ENCODE measurements at places on chromosomes 16 and 17.

DNA sequence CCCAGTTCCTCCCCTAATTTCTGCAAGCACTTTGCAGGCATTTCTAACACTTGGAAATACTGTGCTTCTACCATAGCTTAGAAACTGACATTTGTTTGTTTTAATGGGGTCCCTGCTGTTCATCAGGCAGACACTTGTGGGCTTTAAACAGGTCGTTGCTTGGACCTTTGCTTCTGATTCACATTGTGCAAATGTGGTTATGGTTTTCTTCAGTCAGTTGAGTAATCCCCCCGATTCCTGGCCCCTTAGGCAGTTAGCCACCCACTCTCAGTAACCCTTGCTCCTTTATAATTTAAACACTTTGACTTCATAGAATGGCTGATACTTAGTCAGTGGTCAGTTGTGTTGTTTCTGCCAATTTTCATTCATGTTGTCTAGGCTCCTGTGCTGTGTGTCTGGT lies 39.4 kb downstream of the SLC47A1 start:
- DNase-seq = no peak

- DNase-seq = no peak
Measured at GRCh38 chr17:41352597-41353366, 2.2 kb upstream of the KRT33A start.

DNA sequence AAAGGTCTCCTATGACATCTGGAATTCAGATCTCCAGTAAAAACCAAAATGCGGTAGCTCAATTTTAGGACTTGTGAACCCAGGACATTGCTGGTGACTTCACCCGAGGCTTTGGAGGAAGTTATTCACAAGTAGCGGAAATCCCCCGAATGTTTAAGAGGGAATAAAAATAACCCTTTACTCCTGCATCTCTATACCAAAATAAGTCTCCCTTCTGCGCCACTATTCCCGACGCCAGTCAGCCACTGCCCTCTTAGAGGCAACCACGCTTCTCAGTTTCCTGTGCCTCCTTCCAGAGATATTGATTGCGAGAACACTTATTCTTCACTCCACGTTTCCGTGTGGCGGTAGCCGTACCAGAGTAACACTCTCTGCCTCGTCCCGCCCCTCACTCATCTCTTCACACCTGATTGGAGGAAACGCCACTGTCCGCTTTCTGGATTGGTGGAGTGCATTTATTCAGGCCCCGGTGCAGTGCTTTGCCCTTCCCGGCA lies 27.4 kb downstream of the EMP2 start:
- DNase-seq = no peak

DNA sequence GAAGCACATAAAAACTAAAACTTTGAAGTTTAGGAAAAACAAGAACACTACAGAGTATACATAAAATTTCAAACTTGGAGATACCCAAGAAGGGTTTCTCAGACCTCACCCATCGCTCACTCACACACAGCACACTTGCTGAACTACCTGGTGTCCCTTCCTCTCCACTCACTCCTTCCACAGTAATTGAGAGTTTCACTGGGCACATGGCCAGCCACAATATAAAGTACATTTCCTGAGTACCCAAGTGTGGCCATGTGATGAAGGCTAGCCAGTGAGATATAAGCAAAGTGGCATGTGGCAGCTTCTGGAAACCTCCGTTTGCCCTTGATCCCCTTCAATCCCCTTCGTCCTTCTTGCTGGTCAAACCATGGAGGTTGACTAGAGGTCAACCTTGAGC lies 11.9 kb downstream of the TOX3 start:
- no peak for DNase-seq

GRCh38 chr17:70987867-70988340 lies 818.6 kb downstream of the KCNJ2 start:
- DNase-seq = no peak

DNA sequence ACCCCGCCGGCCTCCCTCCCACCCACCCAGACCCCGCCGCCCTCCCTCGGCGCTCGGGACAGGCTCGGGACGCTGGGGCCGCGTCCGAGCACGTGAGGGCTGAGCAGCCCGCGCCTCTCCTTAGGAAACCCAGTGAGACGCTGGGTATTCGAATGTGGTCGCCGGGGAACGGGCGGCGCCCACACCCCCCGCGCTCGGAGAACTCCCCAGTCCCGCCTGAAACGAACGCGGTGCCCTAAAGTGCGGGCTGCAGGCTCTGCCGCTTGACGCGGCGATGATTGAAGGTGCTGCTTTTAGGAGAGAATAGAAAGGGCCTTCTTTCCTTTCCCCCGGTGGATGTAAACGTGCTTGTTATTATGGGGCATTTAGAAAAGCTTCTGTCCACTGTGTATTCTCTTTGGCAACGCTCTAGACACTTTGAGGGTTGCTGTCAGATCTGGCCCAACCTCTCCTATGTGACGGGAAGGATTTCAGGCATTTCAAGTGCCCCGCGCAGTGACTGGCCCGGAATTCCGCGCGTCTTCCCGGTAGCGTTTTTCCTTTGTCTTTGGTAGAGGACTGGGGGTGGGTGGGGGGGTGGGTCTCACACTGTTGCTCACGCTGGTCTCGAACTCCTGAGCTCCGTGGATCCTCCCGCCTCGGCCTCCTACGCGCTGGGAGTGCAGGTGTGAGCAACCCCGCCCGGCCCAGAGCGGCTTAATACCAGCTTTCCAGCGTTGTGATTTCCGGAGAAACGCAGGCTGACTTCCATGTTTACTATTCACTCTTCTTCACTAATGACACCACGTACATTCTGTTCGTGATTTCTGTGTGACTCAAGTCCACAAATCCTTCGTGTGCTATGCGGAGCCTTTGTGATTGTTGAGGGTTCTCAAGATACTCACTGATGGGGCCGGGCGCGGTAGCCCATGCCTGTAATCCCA lies 21.8 kb upstream of the FOXK2 start:
- peak; percentile 74 for DNase-seq

DNA sequence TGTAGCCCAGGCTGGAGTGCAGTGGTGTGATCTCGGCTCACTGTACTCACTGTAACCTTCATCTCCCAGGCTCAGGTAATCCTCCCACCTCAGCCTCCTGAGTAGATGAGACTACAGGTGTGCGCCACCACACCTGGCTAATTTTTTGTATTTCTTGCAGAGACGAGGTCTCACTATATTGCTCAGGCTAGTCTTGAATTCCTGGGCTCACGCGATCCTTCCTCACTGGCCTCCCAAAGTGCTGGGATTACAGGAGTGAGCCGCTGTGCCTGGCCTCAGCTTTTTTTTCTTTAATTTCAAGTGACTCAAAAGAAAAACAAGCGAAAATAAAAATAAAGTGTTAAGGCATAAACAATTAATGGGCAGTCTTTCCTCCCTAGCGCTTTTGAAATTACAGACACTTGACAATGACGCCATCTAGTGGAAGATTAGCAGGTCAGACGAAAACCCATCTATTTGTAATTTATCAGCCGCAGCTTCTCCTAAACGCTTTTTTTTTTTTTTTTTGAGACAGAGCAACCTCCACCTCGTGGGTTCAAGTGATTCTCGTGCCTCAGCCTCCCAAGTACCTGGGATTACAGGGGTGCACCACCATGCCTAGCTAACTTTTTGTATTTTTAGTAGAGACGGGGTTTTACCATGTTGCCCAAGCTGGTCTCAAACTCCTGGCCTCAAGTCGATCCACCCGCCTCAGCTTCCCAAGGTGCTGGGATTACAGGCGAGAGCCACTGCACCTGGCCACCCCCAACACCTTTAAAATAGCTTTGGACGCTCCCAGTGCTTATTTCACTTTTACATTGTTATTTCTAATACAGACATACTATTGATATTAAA lies 28.1 kb upstream of the PECAM1 start:
- DNase-seq = peak; percentile 63

DNA sequence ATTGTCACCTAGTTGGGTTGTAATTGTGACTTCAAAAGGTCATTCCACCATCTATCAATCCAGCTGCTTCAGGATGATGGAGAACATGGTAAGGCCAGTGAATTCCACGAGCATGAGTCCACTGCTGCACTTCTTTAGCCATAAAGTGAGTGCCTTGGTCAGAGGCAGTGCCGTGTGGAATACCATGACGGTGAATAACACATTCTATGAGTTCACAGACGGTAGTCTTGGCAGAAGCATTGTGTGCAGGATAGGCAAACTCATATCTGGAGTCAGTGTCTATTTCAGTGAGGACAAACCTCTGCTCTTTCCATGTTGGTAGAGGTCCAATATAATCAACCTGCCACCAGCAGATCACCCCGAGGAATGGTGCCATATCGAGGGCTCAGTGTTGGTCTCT lies 650.9 kb downstream of the KCNJ2 start:
- no peak for DNase-seq

DNA sequence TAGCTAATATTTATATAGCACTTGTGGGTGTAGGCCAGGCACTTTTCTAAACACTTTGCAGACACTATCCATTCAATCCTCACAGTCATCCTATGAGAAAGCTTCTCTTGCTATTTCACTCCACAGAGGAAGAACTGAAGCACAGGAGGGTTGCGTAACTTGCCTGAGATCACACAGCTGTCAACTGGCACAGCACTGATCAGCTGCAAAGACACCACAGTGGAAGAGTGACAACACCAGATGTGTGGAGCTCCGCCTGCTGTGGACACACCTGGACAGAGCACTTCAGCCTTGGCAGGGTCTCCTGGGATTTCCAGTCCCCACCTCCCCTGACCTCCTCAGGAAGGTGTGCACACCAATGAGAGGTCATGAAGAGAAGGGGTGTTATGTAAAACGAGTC lies 13.3 kb upstream of the CNEP1R1 start:
- DNase-seq = no peak

GRCh38 chr17:44191369-44191768 lies 4.6 kb downstream of the TMUB2 start:
- DNase-seq = no peak

DNA sequence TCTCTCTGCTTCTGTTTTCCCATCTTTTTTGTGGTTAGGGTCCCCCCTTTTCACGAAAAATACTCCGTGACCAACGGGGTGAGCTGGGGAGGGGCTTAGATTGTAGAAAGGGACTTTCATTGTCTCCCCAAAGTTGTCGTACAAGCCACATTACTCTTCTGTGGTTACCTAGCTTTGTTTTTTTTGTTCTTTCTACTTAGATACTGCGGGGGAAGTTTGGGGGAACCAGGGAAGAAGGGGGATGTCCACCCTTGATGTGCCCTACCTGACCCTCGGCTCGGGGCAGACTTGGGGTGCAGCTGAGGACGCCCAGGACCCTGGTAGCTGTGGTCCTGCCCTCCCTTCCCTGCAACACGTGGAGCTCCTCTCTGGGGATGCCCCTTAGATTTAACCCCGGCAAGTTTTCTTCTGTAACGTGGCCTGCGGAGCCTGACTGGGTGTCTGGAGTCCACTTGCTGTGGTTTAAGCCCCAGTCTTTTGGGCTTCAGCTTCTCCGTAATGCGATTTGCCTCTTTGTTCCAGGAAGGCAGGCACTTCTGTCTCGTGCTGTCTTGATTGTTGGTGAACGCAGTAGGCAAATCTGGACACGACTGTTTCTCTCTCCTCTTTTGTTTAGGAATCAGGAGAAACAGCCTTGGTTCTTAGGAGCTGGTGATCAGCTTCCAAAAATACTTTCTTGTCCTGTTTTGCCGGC lies 892 bp downstream of the ABCC1 start:
- peak; percentile 29 for DNase-seq

- DNase-seq = no peak
Measured at GRCh38 chr16:69823831-69824563, 61.9 kb downstream of the WWP2 start.

DNA sequence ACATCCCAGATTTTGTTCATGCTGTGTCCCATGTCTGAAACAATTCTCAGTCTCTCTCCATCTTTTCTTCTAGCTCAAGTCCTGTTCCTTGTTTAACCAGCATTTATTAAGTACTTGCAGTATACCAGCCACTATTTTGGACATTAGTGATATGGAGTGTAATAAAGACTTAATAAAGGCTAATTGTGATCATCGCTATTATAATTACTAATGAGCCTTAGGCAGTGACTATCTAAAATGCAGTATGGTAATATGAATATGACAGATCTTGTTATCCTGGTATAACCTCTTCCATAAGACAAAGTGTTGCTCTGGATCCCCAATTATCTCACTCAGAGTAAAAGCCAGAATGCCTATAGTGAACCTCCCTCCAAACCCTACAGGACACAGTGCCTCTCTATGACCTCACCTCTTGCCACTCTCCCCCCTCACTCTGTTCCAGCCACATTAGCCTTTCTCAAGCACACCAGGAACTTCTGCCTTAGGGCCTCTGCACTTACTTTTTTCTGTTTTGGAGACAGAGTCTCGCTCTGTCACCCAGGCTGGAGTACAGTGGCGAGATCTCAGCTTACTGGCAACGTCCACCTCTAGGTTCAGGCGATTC lies 1.8 kb upstream of the FLOT2 start:
- no peak for DNase-seq

DNA sequence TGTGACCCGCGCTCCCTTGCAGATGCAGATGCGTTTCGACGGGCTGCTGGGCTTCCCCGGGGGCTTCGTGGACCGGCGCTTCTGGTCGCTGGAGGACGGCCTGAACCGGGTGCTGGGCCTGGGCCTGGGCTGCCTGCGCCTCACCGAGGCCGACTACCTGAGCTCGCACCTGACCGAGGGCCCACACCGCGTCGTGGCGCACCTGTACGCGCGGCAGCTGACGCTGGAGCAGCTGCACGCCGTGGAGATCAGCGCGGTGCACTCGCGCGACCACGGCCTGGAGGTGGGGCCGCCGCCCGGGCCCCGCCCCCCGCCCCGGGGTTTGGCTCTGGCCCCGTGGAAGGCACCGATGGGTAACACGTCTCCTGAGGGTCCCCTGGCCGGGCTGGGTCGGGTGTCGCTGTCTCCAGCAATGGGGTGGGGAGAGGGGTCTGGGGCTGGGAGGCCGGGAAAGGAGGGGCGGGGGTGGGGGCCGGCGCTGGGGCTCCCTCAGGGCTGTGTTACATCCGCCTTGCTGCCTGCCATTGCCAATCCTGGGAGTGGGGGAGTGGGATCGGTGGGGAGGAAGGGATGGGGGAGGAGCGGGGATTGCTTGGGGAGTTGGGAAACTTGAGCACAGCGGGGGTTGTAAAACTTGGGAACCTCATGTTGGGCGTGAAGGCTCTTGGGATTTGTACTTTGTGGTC lies 737 bp downstream of the NUDT16L1 start:
- DNase-seq = no peak

GRCh38 chr17:57317079-57317478 lies 60.8 kb downstream of the MSI2 start:
- no peak for DNase-seq

DNA sequence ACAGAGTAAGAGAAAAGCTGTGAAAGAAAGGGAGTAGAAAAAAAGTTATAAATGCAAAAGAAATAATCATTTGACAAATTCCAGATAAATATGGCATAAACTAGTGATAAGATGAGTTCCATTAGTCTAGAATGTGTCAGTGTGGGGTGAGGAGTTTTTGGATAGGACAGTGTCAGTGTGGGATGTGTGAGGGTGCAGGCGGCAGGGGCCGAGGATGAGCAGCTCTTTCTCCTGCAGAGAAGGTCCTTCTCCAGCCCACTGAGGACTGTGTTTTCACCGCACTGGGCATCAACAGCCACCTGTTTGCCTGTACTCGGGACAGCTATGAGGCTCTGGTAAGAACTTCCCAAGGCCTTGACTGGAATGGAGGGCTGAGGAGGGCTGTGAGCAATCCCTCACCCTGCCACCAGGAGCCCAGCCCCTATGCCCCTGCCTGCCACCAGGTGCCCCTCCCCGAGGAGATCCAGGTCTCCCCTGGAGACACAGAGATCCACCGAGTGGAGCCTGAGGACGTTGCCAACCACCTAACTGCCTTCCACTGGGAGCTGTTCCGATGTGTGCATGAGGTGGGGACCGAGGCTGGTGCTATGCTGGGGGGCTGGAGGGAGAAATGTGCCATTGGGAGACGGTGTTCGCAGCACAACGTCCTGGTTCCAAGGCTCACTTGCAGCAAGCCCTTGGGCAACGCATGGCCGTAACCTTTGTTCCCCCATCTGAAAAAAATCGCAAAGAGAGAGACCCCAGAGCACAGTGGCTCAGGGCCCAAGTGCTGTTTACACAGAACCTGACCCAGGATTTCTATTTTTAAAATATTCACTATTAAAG lies 13.1 kb downstream of the RAPGEFL1 start:
- DNase-seq = no peak

All from NCI-H1417 (cell line).